ENCODE measurements at places on chromosomes 13 and 19.

DNA sequence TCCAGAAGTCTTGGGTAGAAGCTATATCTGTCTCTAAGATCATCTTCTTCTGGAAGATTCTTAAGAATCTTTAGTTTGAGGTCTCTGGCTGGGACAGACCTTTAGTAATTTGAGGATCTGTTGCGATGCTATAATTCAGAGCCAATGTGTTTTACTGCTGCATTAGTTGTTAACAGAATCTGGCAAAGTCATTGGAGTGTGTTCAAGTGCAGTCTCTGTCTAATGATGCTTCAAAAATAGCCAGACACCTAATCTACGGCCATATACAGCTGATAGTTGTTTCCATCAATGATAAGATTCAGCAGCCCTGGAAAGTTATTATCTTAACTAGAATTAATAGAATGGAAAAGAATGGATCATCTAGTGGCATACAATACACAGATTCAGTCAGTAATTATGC is 72.6 kb downstream of the CDK8 start:
- H3K4me1 ChIP-seq = no peaks in the 10 kb centered on the region
- H3K27me3 ChIP-seq = no peaks in the 10 kb centered on the region
- no peak overlapping the region for H3K4me3 ChIP-seq
- no peak for DNase-seq
- no peaks in the 10 kb centered on the region for H3K36me3 ChIP-seq

DNA sequence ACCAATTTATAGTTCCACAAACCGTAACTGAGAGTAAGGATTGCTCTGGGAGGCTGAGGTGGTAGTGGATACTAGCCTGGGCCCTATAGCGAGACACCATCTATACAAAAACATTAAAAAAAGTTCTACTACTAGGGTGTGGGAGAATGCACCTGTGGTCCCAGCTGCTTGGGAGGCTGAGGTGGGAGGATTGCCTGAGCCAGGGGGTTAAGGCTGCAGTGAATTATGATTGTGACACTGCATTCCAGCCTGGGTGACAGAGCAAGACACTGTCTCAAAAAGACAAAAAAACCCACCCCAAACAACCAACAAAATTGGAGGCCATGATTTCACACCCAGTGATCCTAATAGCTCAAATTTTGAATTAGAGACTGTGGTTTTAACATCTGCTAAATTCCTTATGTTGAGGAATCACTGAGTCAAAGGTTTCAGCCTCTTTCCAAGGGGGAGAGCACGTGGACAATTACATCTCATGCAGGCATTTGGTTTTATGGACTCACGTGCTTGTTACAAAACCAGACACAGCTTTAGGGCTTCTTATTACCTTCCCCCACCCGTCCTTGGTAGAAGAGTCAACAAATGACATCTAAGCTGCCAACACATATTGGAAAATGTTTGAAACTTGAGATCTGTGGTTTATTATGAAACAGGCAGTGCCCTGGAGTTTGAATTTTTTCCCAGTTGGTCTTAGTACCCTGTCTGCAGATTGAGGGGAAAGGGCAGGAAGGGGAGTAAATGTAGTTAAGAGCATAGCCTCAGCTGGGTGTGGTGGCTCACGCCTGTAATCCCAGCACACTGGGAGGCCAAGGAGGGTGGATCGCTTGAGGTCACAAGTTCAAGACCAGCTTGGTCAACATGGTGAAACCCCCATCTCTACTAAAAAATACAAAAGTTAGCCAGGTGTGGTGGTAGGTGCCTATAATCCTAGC is 18.5 kb downstream of the CYP2A6 start:
- H3K4me1 ChIP-seq = peaks cover 16% of the 10 kb centered on the region
- no peaks in the 10 kb centered on the region for H3K36me3 ChIP-seq
- no peak overlapping the region for H3K27ac ChIP-seq
- no peaks in the 10 kb centered on the region for H3K27me3 ChIP-seq

DNA sequence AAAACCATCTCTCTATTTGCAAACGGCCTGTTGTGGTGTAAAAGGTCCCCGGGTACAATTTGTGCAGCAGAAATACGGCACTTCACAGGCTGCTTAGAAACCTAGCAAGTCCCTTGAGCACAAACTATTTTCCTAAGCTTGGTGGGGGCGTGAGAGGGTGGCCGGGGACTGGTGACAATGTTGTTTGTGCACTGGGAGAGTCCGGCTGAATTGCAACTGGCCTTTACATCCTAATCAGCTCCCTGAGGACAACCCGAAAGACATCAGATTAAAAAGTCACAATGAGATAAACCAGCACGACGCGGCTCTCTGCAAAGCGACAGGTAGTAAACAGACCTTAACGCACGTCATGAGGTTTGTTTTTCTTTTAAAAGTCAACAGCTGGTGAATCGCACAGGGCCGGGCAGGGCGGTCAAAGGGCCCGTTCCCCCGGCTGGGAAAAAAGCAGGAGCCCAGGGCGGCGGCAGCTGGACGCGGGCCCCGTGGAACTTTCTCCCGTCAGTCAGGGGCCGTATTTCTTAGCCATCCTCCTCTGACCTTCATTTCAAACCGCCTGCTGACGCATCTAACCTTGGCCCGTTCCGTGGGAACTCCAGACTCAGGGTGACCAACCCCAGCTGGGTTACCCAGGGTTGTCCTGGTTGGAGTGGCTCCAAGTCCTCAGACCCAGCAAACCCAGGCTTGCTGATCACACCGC is 112.3 kb downstream of the GADD45B start:
- H3K36me3 ChIP-seq = no peaks in the 10 kb centered on the region
- H3K4me1 ChIP-seq = no peaks in the 10 kb centered on the region
- no peak overlapping the region for H3K4me3 ChIP-seq
- DNase-seq = no peak
- H3K27ac ChIP-seq = no peak overlapping the region

- H3K4me3 ChIP-seq = no peak overlapping the region
- DNase-seq = no peak
- no peak overlapping the region for H3K27ac ChIP-seq
- peaks cover 5% of the 10 kb centered on the region for H3K4me1 ChIP-seq
These were observed 34.1 kb downstream of the CSNK1G2 start for GRCh38 chr19:1975162-1975480.

DNA sequence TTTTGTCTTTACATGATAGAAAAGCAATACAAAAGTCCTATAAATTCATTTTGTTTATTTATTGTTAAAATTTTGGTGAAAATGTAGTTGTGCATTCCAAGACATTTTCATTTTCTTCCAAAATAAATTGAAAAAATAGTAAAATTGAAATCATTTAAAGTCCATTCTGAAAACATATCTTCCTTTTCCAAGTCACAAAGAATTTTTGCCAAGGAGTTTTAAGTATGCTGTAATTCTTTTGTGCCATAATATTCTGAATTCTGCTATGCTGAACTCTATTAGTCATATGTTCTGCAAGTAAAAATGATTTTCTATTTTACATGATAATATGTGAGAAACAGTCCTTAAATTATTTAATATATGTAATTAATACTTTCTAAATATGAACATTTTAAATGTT is 879.6 kb upstream of the SLC10A2 start:
- no peaks in the 10 kb centered on the region for H3K4me1 ChIP-seq
- no peaks in the 10 kb centered on the region for H3K36me3 ChIP-seq
- no peaks in the 10 kb centered on the region for H3K27me3 ChIP-seq
- no peak for DNase-seq

DNA sequence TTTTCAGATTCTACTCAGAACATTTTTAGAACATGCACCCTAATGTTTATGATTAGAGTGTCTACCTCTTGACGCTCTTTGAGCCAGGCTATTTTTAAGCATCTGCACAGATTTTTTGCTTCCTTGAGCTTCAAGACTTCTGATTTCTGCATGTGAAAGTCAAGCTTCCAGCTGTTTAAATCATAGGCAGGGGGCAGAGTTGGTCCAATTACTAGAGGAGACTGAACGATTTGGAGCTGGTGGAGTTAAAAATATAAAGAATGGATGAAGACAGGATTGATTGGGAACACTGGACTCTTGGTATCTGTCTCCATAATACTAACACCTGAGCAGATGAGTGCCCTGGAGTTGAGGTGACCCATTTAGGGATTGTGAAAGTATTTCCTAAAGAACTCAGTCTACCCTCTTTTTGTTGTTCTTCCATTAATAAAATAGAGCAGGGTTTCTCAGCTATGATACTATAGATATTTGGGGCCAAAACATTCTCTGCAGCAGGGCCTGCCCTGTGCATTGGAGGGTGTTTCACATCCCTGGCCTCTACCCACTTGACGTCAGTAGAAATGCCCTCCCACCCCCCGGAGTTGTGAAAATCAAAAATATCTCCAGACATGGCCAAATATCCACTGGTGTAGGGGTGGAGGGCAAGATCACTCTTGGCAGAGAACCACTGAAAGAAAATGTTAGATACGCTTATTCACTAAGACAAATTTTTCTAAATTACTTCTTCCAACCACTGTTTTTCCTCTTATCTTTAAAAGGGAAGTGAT is 160.1 kb downstream of the COG6 start:
- H3K27me3 ChIP-seq = no peaks in the 10 kb centered on the region
- H3K4me1 ChIP-seq = no peaks in the 10 kb centered on the region
- no peak overlapping the region for H3K4me3 ChIP-seq
- DNase-seq = no peak

- no peaks in the 10 kb centered on the region for H3K27me3 ChIP-seq
- DNase-seq = no peak
- H3K36me3 ChIP-seq = no peaks in the 10 kb centered on the region
- H3K27ac ChIP-seq = no peak overlapping the region
These were observed 50.3 kb downstream of the ZNF99 start for GRCh38 chr19:22733691-22734090.

GRCh38 chr13:103948426-103948825 is 882.2 kb upstream of the SLC10A2 start:
- no peaks in the 10 kb centered on the region for H3K27me3 ChIP-seq
- no peak for DNase-seq
- no peaks in the 10 kb centered on the region for H3K36me3 ChIP-seq
- no peak overlapping the region for H3K4me3 ChIP-seq

GRCh38 chr19:18446811-18447359 is 9.0 kb upstream of the ISYNA1 start:
- no peaks in the 10 kb centered on the region for H3K27me3 ChIP-seq
- H3K4me3 ChIP-seq = no peak overlapping the region
- peaks cover 14% of the 10 kb centered on the region for H3K4me1 ChIP-seq
- no peak overlapping the region for H3K27ac ChIP-seq
- peaks cover 68% of the 10 kb centered on the region for H3K36me3 ChIP-seq

GRCh38 chr13:66859078-66859477 is 371.1 kb downstream of the PCDH9 start:
- H3K27me3 ChIP-seq = no peaks in the 10 kb centered on the region
- DNase-seq = no peak
- no peak overlapping the region for H3K4me3 ChIP-seq
- no peak overlapping the region for H3K27ac ChIP-seq
- no peaks in the 10 kb centered on the region for H3K4me1 ChIP-seq

All from natural killer cell (primary cell).